Stimulated activated CD4-positive, alpha-beta T cell treated with anti-CD3 and anti-CD28 coated beads, Interleukin-2, amount 100 ng/mL, for 48 hours (primary cell): ENCODE measurements at places on chromosomes 6 and 20.

- DNase-seq = no peak
Measured at GRCh38 chr20:62787321-62787720, 9.0 kb upstream of the MRGBP start.

- peak; percentile 8 for DNase-seq
Measured at GRCh38 chr20:46592580-46593362, 42.3 kb upstream of the OCSTAMP start.

- peak; percentile 33 for DNase-seq
Measured at GRCh38 chr20:40741507-40742106, 52.6 kb upstream of the MAFB start.

DNA sequence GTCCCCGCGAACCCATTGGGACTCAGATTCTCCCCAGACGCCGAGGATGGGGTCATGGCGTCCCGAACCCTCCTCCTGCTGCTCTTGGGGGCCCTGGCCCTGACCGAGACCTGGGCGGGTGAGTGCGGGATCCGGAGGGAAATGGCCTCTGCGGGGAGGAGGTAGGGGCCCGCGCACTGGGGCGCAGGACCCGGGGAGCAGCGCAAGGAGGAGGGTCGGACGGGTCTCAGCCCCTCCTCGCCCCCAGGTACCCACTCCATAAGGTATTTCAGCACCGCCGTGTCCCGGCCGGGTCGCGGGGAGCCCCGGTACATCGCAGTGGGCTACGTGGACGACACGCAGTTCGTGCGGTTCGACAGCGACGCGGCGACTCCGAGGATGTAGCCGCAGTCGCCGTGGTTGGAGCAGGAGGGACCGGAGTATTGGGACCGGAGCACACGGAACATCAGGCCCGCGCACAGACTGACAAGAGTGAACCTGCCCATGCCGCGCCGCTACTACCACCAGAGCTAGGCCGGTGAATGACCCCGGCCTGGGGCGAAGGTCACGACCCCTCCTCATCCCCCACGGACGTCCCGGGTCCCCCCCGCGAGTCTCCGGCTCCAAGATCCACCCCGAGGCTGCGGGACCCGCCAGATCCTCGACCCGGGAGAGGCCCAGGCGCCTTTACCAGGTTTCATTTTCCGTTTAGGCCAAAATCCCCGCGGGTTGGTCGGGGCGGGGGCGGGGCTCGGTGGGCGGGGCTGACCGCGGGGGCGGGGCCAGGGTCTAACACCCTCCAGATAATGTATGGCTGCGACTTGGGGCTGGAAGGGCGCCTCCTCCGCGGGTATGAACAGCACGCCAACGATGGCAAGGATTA lies 15.7 kb upstream of the HLA-A start:
- peak; percentile 53 for DNase-seq

DNA sequence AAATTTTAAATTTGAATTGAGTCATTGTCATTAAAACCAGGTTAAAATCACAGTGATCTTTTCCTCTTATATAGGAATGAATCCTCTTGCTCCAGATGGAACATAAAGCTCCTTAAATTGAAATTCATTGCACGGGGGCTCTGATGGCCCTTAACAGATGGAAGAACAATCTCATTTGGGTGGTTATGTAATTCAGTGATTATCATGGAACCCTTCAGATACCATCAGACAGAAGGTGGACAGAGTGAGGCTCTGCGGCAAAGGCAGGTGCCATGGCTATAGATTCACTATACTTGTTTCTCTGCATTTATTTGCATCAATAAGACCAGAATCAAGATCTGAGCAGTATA lies 17.8 kb upstream of the RNF182 start:
- DNase-seq = no peak

GRCh38 chr20:41171736-41172295 lies 34.5 kb downstream of the PLCG1 start:
- no peak for DNase-seq

DNA sequence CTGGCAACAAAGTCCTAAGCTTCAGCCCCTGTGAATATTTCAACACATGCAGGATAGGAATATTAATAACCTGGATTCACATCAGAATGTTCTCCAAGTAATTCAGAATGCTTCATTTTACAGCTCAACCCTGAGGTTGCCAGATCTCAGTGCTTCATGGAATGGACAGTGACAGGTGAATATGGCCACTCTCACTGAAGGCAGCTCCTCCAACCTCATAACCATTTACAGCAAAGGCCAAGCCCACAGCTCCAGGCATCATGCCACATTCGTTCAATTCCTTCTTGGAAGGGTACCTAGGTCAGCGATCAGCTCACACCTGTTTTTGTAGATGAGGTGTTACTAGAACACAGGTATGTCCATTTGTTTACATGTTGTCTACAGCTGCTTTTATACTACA lies 17.1 kb downstream of the CLIC5 start:
- DNase-seq = no peak

DNA sequence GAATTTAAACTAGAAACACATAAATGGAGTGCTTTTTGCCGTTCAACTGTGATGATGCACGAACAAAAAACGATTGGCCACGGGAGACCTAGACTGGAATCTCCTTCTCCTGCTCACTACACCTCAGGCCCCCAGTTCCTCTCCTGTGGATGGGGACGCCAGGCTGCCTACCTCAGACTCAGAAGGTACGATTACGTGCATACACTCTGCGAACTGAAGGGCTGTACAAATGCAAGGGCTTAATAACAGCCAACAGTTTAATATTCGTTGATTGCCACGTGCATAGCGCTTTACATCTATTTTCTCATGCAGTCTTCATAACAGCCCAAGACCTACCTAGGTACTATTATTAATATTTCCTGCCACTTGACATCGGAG lies 495 bp upstream of the ARMC2 start:
- no peak for DNase-seq

DNA sequence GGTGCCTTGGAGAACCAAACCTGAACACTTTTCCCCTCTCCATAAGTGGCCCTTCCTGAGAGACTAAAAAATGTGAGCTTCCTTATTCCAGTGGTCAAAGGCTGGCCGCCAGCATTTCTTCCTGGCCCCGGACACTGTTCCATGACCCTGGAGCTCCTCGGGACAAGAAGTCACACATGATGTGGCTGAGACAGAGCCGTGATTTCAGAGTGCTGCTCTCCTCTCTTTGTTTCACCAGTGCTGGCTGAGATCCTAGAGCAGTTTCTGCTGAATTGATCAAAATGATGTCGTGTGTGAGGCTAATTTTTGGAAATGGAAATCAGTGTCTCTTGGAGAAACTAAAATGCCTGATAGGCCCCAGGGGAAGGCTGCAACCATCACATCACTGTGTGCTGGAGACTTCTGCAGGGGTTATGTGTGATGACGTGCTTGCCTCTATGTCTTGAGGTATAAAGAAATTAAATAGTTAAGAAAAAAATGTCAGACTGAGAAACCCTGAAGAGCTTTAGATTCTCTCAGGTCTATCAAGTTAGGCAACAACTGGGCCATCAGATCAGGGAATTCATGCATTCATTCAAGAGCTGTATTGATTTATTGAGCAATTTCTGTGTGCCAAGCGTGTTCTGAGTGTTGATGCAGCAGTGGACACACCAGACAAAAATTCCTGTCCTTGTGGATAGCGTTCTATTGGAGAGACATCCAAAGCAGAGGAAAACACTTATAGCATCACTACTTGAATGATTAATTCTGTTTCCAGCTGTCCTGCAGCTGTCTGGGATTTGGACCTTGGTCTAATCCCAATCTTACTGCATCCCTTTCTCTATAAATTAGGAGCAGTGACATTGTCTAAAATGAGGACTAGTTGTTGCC lies 72.7 kb upstream of the CCN6 start:
- no peak for DNase-seq

GRCh38 chr20:4091490-4092479 lies 76.4 kb upstream of the RNF24 start:
- DNase-seq = peak; percentile 37

GRCh38 chr6:126812651-126813050 lies 305.8 kb upstream of the RSPO3 start:
- no peak for DNase-seq

- DNase-seq = no peak
Measured at GRCh38 chr6:122669868-122670267, 59.7 kb downstream of the PKIB start.

DNA sequence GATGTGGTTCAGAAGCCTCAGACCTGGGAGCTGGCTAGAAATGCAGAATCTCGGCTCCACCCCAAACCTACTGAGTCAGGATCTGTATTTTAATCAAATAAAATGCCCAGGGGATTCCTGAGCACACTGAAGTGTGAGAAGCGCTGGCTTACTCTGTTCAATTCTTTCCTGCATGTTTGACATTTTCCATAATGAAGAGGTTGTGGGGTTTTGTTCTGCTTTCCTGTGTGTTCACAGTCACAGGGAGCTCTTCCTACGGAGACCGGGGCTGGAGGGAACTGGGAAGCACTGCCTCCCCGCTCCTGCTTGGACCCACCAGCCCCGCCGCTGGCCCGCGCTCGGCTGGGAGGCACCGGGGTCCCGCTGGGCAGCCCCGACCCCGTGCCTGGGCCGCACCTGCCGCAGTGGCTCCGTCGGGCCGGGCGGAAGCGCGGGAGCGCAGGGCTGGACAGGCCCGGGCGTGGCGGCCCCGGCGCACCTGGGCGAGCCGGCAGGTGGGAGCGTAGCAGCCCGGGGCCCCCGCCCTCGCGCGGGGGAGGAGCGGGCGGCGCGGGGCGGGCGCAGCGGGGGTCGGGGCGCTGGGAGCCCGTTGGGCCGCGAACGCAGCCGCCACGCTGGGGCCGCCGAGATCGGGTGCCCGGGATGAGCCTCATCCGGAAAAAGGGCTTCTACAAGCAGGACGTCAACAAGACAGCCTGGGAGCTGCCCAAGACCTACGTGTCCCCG lies at the start of gene MAPK13:
Gene MAPK13, plus strand, starts transcription at position 573 of the 726 bp plus-strand sequence. Its CDS starts 70 bp downstream, at position 643.
- DNase-seq = no peak

- no peak for DNase-seq
Measured at GRCh38 chr6:70586114-70586513, 19.4 kb downstream of the SDHAF4 start.

DNA sequence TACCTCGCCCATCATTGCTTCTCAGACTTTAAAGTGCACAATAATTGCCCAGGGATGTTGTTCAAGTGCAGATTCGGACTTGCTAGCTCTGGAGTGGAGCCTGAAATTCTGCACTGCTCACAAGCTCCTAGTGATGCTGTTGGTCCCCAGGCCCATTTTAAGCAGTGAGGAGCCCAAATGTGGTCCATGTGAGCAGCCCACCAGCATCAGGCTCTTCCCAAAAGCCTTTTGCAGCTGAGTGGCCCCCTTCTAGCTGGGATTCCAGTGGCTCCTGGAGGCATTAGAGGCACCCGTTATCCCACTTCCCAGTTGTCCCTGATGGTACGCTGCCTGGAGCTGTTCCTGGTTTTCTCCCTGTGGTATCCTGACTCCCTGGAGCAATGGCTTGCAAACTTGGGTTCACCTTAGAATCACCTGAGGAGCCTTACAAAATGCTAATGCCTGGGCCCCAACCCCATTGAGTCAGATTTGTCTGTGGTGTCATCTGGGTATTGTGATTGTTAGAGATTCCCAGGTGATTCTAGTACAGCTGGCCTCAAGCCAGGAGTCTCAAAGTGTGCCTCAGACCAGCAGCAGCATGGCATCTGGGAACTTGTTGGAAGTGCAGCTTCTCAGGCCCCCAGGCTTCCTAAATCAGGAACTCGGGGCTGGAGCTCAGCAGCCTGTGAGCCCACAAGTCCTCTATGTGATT lies 186.9 kb upstream of the SLC24A3 start:
- DNase-seq = no peak

- no peak for DNase-seq
Measured at GRCh38 chr6:146962329-146962728, 241.9 kb upstream of the STXBP5 start.

DNA sequence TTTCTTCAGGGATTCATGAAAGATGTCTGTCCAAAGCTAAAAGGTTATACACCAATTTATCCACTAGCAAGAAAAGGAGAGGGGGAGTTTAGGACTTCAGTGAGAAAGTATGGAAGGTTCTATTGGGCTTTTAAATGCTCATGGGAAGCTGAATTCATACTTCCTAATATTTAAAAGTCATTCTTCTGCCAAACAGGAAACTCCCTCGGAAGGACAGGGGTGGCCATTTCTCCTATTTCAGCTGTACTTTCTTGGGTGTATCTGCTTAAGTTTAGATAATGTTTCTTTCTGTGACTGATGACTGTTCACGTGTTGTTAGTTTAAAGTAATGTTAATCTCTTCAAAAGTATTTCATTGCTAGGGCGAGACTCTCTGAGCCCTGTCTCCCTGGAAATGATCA lies 80.5 kb upstream of the IFNGR1 start:
- DNase-seq = no peak

DNA sequence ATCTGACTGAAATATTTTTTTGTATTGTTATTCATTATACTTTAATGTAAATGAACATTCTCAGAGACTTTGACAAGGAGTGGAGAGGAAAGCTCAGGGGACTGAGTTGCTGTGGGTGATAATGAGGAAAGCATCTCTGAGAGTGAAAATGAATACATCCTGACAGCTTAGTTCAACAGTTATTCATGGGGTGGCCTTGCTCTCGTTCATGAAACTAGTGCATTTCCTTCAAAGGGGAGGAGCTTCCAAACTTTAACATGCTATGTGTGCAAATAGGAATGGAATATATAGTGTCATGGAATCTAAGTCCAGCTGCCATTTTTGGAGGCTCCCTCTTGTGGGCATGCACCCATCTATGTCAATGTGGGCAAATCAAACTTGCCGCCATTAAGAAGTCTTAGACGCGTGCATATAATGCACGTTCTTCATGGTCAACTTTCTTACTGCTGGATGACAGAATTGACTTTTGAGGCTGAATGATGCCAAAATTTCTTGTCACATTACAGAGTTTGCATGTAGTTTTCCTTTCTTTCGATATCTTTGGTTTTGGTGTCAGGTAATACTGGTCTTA lies 124.3 kb upstream of the TMEM170B start:
- DNase-seq = no peak

GRCh38 chr20:37816726-37817125 lies 86.2 kb upstream of the VSTM2L start:
- no peak for DNase-seq

- no peak for DNase-seq
Measured at GRCh38 chr6:137095651-137096238, 51.0 kb upstream of the IL20RA start.

DNA sequence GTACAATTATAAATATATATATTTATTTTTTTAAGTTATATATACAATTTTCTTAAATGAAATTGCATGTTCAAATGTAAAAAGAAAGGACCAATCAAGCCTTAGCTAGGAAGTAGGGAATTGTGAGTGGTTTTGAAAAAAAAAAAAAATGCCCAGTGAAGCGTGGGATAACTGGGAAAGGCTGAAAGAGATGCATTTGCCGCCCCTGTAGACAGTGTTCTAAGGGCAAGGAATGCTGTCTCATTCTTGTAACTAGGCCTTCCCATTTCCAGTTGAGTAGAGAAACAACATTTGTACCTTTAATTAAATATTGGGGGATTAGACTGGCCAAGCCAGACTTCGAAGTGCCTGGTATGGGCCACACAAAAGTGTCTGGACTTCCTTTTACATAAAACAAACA lies 430.1 kb upstream of the SLC35B3 start:
- DNase-seq = no peak

DNA sequence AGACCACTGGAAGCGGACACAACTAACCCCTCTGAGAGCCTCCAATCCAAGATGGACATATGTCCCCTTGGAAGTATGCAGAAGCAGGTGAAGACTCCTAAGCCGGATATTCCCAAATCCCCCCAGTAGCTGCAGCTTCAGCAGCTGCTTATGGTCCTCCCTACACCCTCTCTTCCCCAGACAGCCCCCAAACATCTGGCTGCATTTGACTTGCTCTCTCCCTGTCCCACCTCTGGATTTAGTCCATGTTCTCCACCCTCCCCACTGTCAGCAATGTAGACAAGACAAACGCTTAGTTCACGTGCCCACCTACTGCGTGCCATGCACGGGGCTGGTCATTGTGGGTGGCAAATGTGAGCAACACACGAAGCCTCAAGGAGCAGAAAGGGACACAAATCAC lies 4.6 kb upstream of the ADAM33 start:
- DNase-seq = no peak
